CD4-positive, alpha-beta T cell treated with Interferon alpha-2 for 1 hour (primary cell): ENCODE measurements at places on chromosomes 2 and 18.

GRCh38 chr2:238938401-238939055, 90.6 kb downstream of the TWIST2 start:
- no peak for DNase-seq

DNA sequence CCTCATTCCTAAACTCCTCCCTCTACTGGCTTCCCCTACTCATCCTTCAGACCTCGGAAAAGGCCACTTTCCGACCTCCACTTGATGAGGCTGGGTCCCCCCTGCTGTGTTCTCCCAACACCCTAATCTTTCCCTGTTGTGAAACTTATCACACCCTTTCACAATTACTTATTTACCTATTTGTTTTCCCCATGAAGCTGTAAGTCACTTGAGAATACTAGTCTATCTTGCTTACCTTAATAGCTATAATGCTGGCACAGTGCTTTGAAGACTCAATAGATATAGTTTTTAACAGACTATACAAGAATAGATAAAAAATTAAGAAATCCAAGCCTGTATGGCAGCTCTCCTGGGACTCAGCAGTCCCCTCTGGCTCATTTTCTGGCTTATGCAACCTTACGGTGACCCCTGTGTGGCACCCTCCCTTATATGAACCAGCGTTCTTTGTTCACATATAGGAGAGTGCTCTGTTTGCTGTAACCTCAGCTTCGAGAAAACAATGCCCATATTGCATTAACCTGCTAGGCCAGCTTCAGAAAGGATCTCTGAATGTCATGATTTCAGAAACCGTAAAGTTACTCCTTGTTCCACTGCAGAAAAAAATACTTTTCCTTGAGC, 220.4 kb upstream of the PKDCC start:
- DNase-seq: no peak

- DNase-seq: no peak
Measured at GRCh38 chr18:45666006-45666405, 50.7 kb downstream of the SLC14A2 start.

DNA sequence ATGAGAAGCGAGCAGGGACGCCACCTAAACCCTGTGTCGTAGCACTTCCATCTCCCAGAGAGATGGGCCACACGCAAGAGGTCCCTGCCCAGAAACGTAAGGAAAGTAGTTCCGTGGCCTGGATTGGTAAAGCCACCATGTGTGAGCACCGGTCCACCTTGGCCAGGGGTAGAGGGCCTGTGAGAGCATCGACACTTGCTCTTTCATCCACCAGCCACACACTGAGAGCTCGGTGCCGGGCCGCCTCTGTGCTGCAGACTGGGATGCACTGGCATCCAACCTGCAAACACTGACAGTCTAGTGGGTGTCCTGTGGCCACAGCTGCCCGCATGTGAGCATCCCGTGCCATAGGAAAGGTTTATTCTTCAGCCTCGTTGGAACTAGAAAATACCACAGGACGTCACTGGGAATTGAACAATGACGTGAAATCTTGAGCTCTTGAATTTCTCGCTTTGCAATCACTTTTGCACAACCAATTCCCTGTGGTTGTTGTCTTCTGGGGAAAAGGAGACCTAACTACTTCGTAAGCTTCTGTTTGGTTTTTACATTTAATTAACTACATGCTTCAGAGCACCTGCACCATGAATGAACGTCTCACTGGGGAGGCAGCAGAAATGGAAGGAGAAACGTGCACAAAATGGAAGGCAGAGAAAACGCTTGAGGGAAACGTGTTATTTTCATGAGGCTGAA, 212.0 kb upstream of the RAB6C start:
- DNase-seq: no peak

DNA sequence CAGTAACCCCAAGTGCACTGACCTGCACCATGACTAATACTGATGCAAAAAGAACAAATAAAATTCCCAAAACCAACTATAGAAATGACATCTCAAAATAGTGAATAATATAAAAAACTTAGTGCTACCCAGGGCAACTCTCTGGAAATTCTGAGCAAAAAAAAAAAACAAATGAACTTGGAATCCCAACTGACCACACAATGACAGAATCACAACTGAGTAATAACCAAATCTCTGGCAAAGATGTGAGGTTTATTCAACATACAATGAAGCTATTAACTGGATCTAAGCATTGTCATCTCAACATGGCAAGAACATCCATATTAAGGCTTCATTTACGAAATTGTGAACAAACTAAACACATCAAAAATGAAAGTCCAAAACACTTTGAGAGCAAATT, 22.7 kb downstream of the EXOC6B start:
- DNase-seq: no peak

- no peak for DNase-seq
Measured at GRCh38 chr18:76494231-76495005, 624 bp downstream of the ZNF516 start.

DNA sequence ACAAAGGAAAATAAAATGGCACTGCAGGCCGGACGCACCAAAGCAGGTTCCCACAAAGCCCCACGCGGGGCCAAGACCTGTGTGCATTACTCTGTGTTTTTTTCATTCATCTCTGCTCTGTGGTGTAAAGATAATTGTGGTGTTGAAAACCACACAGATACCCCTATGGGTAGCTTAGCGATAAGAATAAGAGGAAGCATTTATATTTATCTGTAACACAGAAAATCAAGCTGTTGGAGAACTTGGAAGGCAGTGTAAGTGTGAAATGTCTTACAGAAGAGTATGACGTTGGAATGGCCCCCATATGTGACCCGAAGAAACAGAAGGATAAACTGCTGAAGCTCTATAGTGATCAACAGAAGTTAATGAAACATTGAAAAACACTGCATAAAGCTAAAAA, 20.3 kb upstream of the MARCO start:
- DNase-seq: no peak

- no peak for DNase-seq
Measured at GRCh38 chr2:43934567-43934966, 61.2 kb downstream of the LRPPRC start.

DNA sequence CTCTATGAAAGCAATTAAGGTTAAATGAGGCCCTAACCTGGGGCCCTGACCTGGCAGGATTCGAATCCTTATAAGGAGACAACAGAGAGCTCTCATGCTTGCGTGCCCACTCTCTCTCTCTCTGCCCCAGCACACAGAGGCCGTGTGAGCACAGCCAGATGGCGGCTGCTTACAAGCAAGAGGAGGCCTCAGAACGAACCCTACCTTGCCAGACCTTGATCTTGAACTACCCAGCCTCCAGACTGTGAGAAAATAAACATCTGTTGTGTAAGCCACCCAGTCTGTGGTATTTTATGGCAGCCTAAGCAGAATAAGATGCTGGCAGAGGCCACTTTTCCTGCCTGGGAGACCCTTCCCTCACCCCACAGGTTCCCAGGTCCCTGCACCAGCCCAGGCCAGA, 5.2 kb upstream of the UBE2F start:
- DNase-seq: no peak

GRCh38 chr2:208415255-208415654, 8.7 kb downstream of the PTH2R start:
- no peak for DNase-seq

DNA sequence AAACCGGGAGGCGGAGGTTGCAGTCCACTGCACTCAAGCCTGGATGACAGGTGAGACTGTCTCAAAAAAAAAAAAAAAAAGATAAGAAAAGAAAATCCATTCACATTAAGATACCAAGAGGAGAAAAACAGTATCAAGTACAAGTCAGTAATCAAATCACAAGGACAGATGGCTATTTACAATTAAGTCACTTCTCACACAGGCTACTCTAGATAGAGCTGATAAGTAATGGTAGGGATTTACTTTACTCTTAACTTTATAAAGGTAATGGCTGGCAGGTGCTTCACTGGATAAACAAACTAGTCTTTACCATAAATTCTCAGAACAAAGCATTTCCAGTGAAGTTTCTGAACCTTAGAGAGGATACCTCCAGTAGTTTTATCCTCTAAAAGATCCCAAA, 11.5 kb downstream of the SF3B1 start:
- no peak for DNase-seq

DNA sequence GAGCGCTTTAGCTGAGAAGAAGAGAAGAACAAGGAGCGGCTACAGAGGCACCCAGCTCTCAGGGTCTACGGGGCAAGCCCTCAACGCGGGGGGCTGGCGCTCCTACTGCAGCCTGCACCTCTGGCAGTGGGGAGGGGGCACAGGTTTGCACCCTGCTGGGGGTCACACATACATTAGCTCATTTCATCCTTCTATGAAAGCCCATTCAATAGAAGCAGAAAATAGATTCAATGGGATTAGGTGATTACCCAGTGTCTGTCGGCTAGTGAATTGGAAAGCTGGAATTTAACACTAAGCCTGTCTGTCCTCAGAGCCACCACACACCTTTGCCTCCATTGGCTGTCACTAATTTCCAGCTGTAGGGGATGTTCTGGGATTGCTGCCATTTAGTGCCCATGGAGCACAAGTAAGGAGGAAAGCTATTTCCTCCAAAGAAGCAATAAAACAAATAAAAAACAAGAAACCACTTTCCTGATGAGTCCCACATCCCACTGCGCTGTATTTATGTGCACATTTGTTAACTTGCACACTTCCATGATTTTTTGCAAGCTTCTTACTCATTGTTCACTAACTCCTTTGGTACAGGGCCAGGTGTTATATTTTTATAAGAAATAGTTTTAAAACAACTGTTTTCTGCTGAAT, 319.6 kb upstream of the REV1 start:
- DNase-seq: no peak

- DNase-seq: no peak
Measured at GRCh38 chr2:84452624-84453023, 6.5 kb downstream of the SUCLG1 start.

GRCh38 chr2:112850588-112850987, 14.0 kb upstream of the IL1B start:
- no peak for DNase-seq

GRCh38 chr2:236340251-236340650, 76.0 kb upstream of the ASB18 start:
- no peak for DNase-seq

GRCh38 chr2:26384183-26384582, 17.5 kb upstream of the DRC1 start:
- no peak for DNase-seq

- no peak for DNase-seq
Measured at GRCh38 chr18:58847383-58848071, 17.1 kb upstream of the ZNF532 start.

DNA sequence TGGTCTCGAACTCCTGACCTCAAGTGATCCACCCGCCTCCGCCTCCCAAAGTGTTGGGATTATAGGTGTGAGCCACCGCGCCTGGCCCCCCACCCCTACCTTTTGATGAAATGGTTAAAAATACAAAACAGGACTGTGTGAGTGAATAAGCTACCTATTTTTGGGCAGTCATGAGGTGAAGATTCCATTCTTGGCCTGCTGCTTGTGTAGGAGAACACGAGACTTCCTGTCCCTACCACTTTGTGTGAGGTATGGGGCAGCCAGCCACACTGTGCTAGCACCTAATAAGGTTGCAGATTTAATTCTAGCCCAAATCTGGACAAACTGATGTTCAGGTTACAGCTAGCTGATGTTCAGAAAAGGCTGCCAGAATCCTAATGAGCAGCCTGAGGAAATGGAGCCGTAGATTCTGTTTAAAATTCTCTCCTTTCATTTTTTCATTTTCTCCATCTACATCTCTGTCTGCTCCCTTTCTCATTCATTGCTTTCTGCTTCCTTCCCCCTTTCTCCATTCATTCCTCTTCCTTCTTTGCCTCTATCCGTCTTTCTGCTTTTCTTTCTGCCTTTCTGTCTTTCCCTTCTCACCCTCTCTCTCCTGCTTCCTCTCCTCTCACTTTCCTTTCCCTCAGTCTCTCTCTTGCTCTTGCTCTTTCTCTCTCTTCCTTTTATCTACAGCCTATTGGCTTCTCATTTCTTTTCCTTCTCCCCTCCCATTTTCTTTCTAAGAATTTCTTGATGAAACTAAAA, 4.6 kb upstream of the LTBP1 start:
- no peak for DNase-seq

- no peak for DNase-seq
Measured at GRCh38 chr2:219692521-219692920, 65.1 kb downstream of the SLC4A3 start.

DNA sequence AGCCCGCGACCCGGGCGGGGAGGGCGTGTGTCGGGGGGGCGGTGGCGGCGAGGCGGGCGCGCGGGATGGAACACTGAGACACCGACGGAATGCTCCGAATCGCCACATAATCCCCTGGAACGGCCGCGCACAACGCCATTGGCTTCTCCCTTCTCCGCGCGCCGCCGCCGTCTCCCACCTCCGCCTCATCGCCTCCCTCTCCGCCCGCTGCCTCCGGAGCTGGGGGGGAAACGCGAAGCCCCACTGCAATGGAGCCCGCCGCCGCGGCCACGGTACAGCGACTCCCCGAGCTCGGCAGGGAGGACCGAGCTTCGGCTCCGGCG, at the start of gene PHLPP1:
Gene PHLPP1, plus strand, starts transcription at position 106 of the 323 bp plus-strand sequence. Its CDS starts 143 bp downstream, at position 249.
- DNase-seq: no peak

GRCh38 chr18:25604894-25605597, 253.1 kb upstream of the ZNF521 start:
- no peak for DNase-seq

GRCh38 chr2:133675-134593, 87.6 kb upstream of the FAM110C start:
- DNase-seq: no peak

- DNase-seq: no peak
Measured at GRCh38 chr2:236259371-236259770, 4.8 kb downstream of the ASB18 start.
